ENCODE measurements at places on chromosomes 2 and 18.
A peak's percentile ranks its signal among the peaks of the same experiment; 100 is the strongest.

DNA sequence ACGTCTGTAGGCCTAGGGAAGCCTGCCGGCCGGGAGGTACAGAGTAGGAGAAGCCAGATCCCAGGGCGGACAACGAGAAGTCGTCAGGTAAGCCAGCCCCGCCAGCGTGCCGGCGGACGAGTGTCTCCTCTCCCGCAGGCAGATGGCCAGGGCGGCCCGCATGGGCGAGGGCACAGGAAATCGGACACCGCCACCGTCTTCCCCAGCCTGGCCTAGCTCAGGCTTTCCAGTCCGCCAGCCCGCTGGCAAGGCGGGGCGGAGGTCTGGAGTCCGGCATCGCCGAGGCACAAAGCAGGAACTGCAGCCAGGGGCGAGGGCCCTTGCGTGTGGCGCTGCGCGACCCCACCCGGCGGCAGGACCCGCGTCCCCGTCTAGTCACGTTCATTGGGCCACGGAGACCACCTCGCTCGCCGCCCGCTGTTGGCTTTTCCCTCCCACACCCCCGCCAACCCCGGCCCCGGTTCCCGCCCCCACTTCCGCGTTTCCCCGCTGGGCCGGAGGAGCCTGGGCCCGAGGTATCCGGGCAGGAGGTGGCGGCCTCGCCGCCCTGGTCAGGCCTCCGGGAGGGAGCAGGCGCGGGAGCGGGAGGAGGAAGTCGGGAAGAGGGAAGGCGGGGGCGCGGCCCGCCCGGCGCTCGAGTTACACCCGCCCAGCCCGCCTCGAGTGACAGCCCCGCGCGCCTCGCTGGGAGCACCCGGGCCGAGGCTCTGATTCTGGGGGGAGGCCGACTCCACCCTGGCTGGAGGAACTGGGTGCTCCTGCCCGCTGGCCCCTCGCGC, at the start of gene GPD2:
Gene GPD2 (plus strand): TSS at position 662 of the 779 bp plus-strand sequence. CDS start 39,727 bp downstream, outside the sequence.
- DNase-seq, result peak; percentile 37

- no peak for DNase-seq
Observed at GRCh38 chr2:124814968-124815745, 790.1 kb downstream of the CNTNAP5 start.

- no peak for DNase-seq
Observed at GRCh38 chr2:120303177-120303576, 42.8 kb upstream of the INHBB start.

DNA sequence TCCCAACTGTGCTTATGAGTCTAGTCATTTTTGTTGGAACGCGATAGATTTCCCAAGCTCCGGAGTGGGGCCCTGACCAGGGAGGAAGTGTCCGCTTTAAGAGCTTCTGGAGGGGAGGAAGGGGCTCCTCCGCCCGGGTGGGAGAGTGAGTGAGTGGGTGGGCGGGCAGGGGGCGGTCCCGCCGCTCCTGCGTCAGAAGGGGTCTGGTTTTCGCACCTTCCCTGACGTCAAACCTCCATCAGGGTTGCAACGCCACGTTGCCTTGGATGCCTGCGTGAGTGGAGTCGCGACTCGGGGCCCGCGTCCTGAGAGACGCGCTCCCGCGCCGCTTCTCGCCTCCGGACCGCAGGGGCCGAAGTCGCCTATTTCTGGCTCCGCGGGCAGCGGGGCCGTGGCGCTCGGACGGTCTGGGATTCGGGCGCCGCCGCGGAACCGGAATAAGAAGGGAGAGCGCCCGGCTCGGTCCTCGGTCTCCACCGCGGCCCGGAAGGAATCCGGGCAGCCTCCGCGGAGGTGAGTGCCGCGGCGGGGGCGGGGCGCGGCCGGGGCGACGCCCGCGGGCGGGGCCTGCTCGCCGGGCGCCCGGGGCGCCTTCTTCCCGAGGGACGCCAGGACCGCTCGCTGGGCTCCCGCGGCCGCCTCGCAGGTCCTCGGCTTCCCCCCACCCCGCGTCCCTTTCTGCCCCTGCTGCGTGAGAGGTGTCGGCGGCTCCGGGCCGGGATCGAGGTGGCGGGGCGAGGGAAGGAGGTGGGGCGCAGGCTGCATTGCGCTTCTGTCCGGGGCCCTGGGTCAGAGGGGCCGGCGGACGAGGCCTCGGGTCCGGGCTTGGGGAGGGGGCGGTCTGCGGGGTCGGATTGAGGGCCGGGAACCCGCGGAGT, at the start of gene ZDBF2:
Gene ZDBF2 (plus strand): TSS at position 230 of the 878 bp plus-strand sequence. CDS start 7,187 bp downstream, outside the sequence.
- DNase-seq, result no peak

GRCh38 chr18:28723506-28723905, 546.6 kb upstream of the CDH2 start:
- DNase-seq, result no peak

DNA sequence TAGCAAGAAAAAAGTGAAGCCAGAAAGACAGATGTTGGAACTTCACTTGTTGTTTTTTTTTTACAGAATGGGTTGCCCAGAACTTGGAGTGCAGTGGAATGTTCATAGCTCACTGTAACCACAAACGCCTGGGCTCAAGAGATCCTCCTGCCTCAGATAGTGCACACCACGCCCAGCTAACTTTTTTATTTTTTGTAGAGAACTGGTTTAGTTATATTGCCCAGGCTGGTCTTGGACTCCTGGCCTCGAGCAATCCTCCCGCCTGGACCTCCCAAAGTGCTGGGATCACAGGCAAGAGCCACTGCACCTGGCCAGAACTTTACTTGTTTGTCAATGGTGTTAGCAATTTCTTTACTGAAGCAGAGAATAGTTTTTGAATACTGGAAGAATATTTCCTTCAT, 11.9 kb upstream of the ASPRV1 start:
- no peak for DNase-seq

DNA sequence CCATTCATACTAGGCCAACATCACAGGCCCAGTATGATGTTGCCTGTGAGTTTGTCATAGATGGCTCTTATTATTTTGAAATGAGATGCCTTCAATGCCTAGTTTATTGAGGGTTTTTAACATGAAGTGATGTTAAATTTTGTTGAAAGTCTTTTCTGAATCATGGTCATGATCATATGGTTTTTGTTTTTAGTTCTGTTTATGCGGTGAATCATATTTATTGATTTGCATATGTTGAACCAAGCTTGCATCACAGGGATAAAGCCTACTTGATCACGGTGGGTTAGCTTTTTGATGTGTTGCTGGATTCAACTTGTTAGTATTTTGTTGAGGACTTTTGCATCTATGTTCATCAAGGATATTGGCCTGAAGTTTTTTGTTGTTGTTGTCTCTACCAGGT, 195.8 kb upstream of the FN1 start:
- DNase-seq, result no peak

DNA sequence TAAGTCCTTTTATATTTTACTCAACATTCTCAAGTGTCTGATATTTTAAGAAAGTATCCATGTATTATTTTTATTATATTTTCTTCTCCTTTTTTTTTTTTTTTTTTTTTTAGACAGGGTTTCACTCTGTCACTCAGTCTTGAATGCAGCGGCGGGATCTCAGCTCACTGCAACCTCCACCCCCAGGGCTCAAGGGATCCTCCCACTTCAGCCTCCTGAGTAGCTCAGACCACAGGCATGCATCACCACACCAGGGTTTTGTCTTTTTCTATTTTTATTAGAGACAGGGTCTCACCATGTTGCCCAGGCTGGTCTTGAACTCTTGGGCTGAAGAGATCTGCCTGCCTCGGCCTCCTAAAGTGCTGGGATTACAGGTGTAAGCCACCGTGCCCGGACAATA, 212.1 kb downstream of the TCF4 start:
- no peak for DNase-seq

DNA sequence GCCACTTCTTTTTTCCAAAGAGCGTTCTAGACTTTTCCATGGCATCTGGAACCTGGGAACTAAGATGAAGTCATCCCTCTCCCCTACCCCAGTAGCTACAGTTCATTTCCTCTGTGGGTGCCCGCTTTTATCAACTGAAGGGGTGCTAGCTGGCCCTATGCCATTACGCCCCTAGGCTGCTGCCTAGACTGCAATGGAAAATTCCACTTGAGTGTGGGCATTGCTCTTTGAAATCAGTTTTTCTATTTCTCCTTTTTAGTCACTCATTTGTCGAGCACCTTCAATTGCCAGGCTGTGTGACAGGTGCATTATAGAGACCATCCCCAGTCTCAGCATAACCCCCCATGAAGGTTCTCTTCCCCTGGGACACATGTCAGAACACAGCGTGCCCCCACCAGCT, 7.3 kb downstream of the TEX51 start:
- DNase-seq, result no peak

DNA sequence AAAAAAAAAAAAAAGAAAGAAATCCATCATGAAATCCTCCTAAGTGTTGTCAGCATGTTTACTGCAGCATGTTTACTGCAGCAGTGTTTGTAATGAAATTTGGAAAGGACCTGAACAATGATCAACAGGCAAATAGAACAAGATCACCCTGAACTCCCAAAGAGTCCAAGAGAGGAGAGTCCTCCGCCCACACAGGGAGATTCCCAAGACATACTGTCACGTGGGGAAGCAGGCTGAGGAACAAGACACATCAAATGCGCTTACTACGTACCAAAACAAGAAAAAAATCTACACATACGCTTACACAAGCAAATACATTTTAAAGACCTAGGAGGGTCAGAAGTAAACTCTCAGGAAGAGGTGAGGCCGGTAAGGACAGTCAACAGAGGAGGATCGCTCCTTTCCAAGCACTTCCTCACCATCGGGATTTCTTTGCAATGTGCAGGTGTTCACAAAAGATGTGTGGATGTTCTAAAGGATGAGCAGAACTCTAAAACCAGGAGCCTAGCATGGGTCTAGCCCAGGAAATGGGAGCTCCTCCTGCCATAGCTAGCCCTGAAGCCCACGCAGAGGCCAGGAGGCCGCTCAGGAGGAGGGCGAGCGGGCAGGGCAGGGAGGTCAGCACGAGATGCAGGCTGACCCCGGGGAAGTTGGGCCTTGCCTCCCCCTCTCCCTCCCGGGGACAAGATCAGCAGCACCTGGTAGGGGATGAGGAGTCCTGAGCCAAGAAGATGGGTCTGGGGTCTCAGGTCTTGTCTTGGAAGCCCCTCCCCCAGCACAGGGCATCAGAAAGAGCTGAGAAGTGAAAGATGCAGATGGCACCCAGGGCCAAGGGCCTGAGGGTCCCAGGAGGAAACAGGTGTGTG, 66.4 kb downstream of the ZNF516 start:
- no peak for DNase-seq

DNA sequence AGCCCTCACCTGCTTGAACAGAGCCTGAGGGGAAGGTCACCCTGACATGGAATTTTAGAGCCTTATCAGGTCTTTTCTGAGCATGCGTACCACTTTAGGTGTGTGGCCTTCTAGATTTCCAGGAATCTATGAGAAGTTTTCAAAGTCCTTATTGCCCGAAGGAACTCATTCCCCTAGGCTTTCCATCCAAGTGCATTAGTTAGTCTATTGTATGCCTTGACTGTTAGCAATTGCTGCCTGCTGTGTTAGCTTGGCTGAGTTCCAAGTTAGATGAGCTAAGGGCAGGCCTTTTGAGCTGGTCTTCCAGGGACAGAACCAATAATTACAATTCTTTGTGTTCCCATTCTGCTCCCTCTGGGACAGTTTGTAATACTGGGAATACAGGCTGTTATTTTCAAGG, 30.8 kb upstream of the PUM2 start:
- no peak for DNase-seq

Measured in stimulated activated CD8-positive, alpha-beta memory T cell treated with anti-CD3 and anti-CD28 coated beads, Interleukin-4, amount 100 ng/mL, for 4 hours (primary cell).